ENCODE measurements at places on chromosomes 5 and 9.

GRCh38 chr9:3125602-3126405, 281.9 kb upstream of the PUM3 start:
- DNase-seq = no peak

DNA sequence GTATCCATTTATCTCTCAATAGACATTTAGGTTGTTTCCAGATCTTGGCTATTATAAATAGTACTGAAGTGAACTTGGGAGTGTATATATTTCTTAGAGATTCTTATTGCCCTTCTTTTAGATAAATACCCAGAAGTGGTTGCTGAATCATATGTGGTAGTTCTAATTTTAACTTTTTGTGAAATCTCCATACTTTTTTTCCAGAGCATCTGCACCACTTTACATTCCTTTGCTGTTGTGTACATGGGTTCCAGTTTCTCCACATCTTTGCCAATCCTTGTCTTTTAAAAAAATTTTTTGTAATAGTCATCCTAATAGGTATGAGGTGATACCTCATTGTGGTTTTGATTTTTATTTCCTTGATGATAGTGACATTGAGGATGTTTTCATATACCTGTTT, 303.7 kb downstream of the CCDC171 start:
- DNase-seq = no peak

- no peak for DNase-seq
Observed at GRCh38 chr5:72235725-72236124, 84.3 kb downstream of the MRPS27 start.

DNA sequence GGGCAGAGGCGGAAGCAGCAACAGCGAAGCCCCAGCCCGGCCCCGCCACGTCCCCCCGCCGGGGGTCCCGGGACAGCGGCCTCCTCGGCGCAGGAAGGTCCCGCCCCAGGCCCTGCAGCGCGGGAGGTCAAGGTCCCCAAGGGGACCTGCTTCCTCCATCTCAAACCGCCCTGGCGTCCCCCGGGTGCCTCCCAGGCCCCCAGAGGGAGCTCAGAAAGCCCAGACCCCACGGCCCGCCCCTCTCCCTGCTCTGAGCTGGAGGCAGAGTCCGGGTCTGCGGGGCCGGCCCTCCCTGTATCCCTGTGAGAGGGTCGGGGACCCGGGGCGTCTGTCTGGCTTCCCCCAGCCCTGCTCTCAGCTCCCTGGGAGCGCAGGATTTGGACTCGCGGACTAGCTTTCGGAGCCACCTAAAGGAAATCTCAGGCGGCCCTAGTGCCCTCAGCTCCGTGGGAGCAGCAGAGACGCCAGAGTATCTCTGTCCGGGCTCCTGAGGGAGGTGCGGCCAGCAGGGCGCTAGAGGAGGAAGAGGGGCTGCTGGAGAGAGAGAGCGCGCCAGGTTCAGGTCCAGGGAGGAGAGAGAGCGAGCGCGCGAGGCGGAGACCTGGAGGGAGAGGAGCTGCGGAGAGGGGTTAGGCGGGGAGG, 30.7 kb downstream of the EXOC3 start:
- peak; percentile 84 for DNase-seq

DNA sequence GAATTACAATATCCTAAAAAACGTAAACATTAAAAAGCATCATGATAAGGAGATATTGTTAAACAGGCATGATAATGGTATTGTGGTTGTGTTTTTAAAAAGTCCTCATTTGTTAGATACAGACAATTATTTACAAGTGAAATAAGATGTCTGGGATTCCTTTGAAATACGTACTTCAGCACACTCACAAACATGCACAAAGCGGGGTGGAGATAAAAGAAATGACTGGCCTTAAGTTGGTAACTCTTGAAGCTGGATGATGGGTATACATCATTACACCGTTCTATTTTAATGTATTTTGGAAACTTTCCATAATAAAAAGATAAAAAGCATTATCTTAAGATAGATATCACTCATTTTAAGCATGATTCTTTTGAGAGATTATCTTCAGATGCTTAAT, 1.0 kb downstream of the FAM200C start:
- no peak for DNase-seq
